ENCODE measurements at places on chromosomes 12 and 14. TPM values are rescaled to one million over a fixed set of nuclear protein-coding genes. Genes with fewer than 3 reads are reported as not detected.

- H3K27ac ChIP-seq, result no peak overlapping the region
- DNase-seq, result no peak
- H3K27me3 ChIP-seq, result no peaks in the 10 kb centered on the region
- H3K4me3 ChIP-seq, result no peak overlapping the region
- no peaks in the 10 kb centered on the region for H3K4me1 ChIP-seq
Observed at GRCh38 chr14:102973706-102974285, 51.3 kb downstream of the AMN start.

- H3K36me3 ChIP-seq, result no peaks in the 10 kb centered on the region
- DNase-seq, result no peak
- H3K27me3 ChIP-seq, result no peaks in the 10 kb centered on the region
- H3K27ac ChIP-seq, result peak overlapping the region; percentile 17
- no peaks in the 10 kb centered on the region for H3K4me1 ChIP-seq
Observed at GRCh38 chr14:61347826-61348443, 26.6 kb downstream of the PRKCH start.

- no peaks in the 10 kb centered on the region for H3K27me3 ChIP-seq
- H3K4me1 ChIP-seq, result no peaks in the 10 kb centered on the region
- no peaks in the 10 kb centered on the region for H3K36me3 ChIP-seq
- peak; percentile 43 for DNase-seq
- peak overlapping the region; percentile 74 for H3K27ac ChIP-seq
Observed at GRCh38 chr12:56593909-56594621, 36.1 kb downstream of the BAZ2A start.

DNA sequence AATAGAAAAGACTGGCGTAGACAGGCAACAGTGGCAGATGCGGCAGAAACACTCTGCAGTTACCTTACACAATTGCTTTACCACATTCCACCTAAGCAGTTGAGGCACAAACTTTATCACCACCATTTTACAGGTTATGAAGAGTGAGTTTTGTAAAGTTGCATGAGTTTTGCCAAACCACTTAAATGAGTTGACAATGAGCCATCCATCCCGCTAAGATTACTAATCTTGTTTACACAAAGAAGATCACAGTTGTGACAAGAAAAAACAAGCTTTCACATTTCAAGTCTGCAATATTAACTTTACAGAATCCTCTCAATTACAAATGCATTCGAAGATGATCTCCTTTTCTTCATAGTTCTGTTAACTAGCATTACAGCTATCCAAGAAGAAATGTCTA is 1.8 kb downstream of the TMCC3 start:
- peaks cover 14% of the 10 kb centered on the region for H3K4me1 ChIP-seq
- no peaks in the 10 kb centered on the region for H3K27me3 ChIP-seq
- H3K4me3 ChIP-seq, result peak overlapping the region; percentile 65
- no peaks in the 10 kb centered on the region for H3K36me3 ChIP-seq
- no peak overlapping the region for H3K27ac ChIP-seq
- no peak for DNase-seq

LRTM2 gene
- not detected for total RNA-seq

ACVRL1 gene
- 440 TPM for total RNA-seq

CABP1 gene
- not detected for total RNA-seq

- H3K4me1 ChIP-seq, result peaks cover 40% of the 10 kb centered on the region
- no peaks in the 10 kb centered on the region for H3K27me3 ChIP-seq
- no peak overlapping the region for H3K4me3 ChIP-seq
- H3K27ac ChIP-seq, result peak overlapping the region; percentile 81
- no peak for DNase-seq
- H3K36me3 ChIP-seq, result no peaks in the 10 kb centered on the region
Observed at GRCh38 chr14:103550451-103551337, 11.8 kb downstream of the BAG5 start.

- H3K27ac ChIP-seq, result no peak overlapping the region
- H3K4me1 ChIP-seq, result no peaks in the 10 kb centered on the region
- H3K36me3 ChIP-seq, result no peaks in the 10 kb centered on the region
- DNase-seq, result peak; percentile 66
Observed at GRCh38 chr12:111313833-111314259, 55.0 kb downstream of the PHETA1 start.

GRCh38 chr14:80776186-80776585 is 165.4 kb downstream of the CEP128 start:
- H3K27ac ChIP-seq, result no peak overlapping the region
- no peak for DNase-seq

- DNase-seq, result no peak
- no peaks in the 10 kb centered on the region for H3K27me3 ChIP-seq
- no peak overlapping the region for H3K27ac ChIP-seq
Observed at GRCh38 chr12:67852701-67853100, 136.5 kb upstream of the IFNG-AS1 start.

GRCh38 chr12:96164951-96165811 is 29.0 kb upstream of the ELK3 start:
- no peak overlapping the region for H3K27ac ChIP-seq
- H3K27me3 ChIP-seq, result no peaks in the 10 kb centered on the region
- no peak overlapping the region for H3K4me3 ChIP-seq

DNA sequence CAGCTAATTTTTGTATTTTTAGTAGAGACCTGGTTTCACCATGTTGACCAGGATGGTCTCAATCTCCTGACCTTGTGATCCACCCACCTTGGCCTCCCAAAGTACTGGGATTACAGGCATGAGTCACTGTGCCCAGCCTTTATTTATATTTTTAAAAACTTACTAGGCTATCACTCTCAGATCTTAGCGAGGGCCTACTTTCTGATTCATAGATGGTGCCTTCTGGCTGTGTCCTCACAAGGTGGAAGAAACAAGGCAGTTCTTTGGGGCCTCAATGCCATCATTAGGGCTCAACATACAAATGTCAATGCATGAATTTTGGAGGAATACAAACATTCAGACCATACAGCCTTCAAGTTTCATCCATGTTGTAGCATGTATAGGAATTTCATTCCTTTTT is 2.4 kb upstream of the DGLUCY start:
- H3K4me3 ChIP-seq, result no peak overlapping the region
- no peaks in the 10 kb centered on the region for H3K36me3 ChIP-seq
- H3K27ac ChIP-seq, result no peak overlapping the region
- H3K4me1 ChIP-seq, result peaks cover 19% of the 10 kb centered on the region
- no peak for DNase-seq

All from transverse colon (tissue), 4 donors.